ENCODE measurements at places on chromosomes 6 and 20.

GRCh38 chr6:107369493-107369892, 89.9 kb downstream of the PDSS2 start:
- no peak for DNase-seq

GRCh38 chr20:35618263-35619131, 2.9 kb downstream of the SPAG4 start:
- DNase-seq = no peak

DNA sequence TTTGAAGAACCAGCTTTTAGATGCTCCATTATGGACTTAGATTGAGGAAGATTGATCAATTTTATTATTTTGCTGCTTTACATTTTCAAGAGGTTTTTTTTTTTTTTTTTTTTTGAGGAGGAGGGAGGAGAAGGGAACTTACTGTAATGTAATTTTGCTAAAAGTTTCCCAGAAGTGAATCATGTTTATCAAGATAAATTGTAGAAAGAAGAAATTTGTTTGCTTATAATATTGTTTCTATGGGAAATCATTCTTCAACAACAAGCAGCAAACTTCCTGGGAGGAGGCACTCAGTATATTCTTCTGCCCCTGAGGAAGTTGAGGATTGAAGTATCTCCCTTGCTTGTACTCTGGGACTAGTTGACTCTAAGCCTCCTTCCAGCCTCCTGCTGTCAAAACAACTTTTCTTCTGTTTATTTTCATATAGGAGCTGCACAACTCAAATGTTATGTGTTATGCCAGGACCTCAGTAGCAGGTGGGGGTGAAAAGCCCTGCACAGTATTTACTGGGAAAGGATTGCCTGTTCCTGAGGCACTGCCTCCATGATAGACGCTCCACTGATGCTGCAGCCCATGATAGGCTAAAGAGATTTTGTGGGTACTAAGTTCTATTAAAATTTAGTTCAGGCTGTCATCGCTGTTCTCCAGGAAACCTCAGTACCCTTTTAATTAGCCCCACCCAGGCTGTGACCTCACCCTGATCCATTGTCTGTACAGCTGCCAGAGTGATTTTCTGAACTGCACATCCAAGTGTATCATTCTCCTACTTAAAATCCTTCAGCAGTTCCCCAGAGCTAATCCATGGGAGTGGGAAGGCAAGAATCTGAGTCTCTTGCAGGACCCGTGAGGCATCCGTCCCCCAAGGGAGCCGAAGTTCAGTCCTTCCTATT, 51.9 kb downstream of the CARMIL1 start:
- no peak for DNase-seq

GRCh38 chr20:61400499-61400898, 148.4 kb downstream of the CDH4 start:
- no peak for DNase-seq
